ENCODE measurements at places on chromosomes 5 and 9.

- DNase-seq, result peak; percentile 33
These were observed 4.6 kb downstream of the SEPTIN8 start for GRCh38 chr5:132772291-132773070.

DNA sequence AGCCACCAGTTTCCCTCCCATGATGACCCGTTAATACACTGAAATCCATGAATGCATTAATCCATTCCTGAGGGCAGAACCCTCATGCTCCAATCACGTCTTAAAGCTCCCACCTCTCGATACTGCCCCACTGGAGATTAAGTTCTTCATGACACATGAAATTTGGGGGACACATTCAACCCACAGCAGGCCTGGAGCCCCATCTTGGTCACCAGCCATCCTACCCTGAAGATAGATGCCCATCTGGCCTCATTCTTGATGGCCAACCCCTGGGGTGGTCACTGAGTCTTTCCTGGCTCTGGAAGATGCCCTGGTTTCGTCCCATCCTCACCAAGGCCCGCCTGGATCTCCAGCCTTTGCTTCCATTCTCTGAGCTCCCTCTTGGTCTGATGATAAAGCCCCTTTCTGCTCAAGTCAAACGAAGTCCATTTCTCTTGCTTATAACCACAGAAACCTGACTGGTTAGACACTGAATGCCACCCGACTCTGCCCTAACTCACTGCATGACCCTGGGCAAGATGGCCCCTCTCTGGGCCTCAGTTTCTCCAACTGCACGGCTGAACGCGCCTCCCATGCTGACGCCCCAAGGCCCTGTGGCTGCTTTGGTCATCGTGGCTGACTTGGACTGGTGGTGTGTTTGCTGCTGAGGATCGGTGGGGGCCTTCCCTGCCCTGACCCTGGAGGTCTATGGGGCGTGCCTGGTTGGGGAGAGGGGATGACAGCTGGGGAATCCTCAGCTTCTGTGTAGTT is 138.4 kb upstream of the IER5L start:
- no peak for DNase-seq

- no peak for DNase-seq
These were observed 534 bp downstream of the SRFBP1 start for GRCh38 chr5:121962347-121962670.

GRCh38 chr5:157571357-157571827 is 4.2 kb downstream of the ADAM19 start:
- DNase-seq, result no peak

DNA sequence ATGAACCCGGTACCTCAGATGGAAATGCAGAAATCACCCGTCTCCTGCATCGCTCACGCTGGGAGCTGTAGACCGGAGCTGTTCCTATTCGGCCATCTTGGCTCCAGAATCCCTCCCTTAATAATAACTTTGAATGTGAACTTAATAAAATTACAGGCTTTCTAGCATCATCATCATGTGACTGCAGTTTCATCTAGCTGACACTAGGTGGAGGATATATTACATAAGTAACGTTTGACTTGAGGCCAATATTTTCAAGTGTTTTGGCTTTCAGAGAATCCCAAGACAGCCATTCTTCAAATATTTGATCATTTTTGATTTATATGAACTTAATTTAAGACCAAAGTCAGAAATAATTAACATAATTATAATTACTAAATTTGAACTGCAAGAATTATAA is 474.9 kb upstream of the CDH10 start:
- DNase-seq, result no peak

GRCh38 chr5:74648835-74649293 is 8.3 kb upstream of the ENC1 start:
- no peak for DNase-seq

DNA sequence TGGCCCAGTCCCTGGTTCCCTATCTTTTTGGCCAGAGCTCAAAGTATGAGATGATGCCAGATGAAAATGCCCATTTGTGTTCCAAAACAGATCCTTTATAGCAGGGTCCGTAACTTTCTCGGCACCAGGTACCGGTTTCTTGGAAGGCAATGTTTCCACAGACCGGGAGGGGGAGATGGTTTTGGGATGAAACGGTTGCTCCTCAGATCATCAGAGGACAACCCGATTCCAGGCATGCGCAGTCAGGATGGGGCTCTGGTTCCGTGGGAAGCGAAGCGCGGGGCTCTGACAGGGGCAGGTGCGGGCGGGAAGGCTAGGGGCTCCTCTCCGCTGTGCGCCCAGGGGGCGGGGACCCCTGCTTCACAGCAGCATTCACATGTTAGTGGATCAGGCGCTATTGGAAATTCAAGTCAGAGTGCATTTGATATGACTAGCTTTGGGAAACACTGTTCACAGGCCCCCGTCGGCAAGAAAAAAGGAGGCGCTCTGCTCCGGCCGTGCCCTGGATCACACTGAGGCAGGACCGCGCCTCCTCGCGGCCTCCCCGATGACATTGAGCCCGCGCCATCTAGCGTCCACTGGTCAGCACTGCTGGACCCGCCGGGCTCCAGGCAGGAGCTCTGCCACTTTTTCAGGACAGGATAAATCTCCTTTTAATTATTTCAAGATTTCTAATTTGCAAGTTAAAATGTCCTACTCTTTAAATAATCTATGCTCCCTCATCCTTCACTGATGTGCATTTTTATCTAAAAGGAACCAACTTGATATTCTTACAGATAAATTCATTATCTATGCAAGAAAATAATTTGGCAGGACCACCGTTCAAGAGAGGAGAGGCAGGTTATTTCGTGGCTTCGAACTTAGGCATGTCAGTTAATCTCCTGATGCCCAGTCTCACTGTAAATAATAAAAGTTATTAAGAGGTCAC is 190.0 kb downstream of the FANCC start:
- no peak for DNase-seq

- DNase-seq, result no peak
These were observed 271.6 kb downstream of the GABRB2 start for GRCh38 chr5:161274951-161275350.

GRCh38 chr9:129336601-129337331 is 158.7 kb upstream of the IER5L start:
- DNase-seq, result no peak

DNA sequence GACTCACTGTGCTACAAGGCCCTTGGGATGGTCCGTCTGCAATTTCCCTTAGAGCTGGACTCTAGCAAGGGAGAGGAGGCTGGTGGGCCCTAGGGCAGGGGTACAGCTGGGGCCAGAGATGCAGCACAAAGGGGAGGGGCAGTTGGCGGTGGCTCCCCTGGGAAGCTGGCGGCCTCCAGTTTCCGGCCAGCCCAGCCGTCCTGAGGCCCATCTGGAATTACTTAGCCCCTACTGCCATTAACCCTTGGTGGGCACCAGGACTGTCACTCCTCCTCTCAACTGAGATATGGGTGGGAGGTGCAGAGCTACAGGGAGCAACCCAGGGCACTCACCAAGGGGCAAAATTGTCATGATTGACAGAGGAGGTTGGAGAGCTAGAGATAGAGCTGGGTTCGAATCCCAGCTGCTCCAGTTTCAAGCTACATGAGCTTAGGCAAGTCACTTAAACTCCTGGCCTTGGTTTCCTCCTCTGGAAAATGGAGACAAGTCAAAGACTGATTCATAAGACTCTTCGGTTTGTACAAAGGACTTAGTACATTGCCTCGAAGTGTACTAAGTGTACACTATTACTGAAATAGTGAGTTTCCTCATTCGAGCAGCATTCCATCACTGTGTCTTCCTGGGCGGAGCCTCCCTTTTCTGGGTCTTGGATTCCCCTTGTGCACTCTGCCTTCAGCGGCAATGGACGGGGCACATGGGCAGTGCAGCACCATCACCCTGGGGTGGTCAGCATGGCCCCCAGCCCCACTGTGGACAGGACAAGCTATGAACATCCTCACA is 2.7 kb upstream of the PDGFRB start:
- DNase-seq, result no peak

GRCh38 chr5:99059685-99060084 is 130.9 kb upstream of the CHD1 start:
- no peak for DNase-seq

DNA sequence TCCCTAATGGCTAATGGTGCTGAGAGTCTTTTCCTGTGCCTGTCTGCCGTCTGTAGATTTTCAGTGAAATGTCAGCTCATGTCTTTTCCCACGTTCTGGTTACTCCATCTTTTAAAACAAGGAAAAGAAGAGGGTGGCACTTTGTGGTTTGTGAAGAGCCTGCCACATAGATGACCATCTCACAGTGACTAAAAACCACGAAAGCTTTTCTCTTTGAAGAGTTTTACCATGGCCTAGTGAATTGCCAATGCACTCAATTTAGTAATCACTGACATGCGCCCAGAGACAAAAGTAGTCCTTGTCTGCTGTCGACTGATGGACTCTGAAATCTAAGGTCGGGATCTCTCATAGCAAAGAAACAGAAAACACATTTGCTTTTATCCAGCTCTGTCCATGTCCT is 50.4 kb downstream of the SPATA31C2 start:
- no peak for DNase-seq

DNA sequence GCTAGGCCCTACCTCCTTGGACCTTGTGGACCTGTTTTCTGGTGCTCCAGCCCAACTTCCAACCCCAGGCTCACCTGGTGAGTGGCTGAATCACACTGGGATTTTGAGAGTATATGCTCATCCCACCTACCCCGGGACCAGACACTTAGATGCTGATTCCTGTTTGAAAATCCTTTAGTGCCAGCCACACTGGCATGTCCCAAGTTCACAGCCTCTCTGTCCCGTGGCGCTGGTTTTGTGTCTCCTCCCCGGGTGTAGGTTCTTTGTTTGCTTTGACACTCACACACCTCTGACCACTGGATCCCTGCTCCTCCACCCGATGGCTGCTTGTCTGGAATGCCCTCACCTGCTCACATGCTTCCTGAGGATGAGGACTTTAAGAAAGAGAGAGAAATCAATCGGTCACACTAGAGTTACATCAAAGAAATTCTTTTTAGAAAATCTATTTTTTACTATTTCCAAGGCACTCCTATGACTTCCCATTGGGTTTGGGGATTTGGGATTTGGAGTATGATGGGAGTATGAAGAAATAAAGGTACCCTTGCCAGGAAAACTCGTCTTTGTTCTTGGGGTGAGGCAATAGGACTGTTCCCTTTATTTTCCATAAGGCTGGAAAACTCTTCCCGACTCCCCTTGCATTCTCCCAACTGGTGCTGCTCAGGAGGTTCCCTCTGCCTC is 7.3 kb upstream of the SLC25A48 start:
- DNase-seq, result peak; percentile 39

Measured in RWPE2 (cell line).